EL (cell line): ENCODE measurements at places on chromosomes 13 and 19.

GRCh38 chr13:32164622-32165268 lies 133.2 kb downstream of the FRY start:
- peak; percentile 74 for DNase-seq

- DNase-seq, result peak; percentile 73
Observed at GRCh38 chr19:52660981-52661380, 22.8 kb upstream of the ZNF83 start.

DNA sequence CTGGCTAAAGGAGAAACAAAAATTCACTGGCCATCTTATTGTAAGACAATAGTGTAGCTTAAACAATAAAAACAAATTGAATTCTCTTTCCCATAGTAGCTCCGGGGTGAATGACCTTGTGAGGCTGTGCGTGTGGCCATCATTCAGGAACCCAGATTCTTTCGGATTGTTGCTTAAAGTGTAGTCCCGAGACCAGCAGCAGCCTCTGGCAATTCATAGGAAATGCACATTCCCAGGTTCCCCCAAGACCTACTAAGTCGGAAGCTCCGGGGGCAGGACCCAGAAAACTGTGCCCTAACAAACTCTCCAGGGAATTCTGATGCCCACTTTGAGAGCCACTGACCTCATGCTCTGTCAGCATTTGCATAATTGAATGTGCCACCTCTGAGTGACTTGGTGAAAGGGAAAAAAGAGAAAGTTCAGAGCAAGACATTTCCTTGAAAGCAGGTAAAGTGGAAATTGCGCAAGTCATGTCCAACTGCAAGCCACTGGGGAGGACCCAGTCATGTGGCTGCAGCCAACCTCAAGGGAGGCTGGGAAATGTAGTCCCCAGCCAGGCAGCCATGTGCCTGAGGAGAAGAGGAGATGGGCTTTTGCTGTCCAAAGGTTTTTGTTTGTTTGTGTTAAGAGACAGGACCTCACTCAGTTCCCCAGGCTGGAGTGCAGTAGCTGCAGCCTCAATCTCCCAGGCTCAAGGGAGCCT lies 50.7 kb upstream of the PNMA8B start:
- peak; percentile 13 for DNase-seq

DNA sequence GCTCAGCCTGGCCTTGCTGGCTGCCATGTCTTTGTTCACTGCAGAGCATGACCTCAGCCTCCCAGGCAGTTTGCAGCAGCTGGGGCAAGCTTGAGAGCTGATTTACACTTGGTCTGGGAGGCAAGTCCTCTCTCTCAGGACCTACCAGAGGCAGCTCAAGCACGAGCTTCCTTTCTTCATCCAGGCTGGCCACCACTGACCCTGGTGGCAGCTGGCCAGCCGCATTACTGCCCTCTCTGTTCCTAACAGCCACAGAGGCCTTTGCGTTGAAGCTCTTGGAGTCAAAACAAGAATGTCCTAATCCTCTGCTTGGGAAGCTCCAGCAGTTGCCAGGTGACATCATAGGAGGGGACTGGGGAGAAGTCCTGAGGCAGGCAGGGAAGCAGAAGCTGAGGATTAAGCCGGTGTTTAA lies 85.7 kb downstream of the NUFIP1 start:
- peak; percentile 26 for DNase-seq

- DNase-seq, result no peak
Observed at GRCh38 chr13:100040196-100040595, 48.7 kb upstream of the PCCA start.

DNA sequence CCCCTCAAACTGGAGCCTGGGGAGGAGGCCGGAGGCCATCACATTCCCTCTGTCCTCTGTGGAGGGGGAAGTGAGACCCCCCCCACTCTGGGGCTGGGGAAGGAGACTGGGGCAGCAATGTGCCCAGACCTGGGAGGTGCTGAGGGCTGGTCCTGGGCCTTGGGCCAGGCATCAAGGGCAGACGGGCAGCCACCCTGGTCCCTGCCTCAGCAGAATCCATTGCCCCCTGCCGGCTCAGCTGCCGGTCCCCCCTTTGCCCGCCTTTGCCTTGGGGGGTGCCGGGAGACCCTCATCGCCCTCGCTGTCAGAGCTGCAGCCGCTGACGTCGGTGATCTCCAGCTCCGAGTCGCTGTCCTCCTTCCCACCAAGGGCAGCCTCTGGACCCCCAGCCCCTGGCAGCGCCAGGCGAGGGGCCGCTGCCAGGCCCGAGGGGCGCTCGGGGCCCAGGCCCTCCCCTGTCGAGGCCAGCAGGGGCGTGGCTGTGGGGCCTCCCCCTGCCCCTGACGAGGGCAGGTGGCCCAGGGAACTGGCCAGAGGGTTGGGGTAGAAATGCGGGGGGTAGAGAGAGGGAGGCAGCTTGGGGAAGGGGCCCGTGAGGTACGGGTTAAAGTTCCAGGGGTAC lies 20.1 kb downstream of the ERFL start:
- DNase-seq, result no peak

DNA sequence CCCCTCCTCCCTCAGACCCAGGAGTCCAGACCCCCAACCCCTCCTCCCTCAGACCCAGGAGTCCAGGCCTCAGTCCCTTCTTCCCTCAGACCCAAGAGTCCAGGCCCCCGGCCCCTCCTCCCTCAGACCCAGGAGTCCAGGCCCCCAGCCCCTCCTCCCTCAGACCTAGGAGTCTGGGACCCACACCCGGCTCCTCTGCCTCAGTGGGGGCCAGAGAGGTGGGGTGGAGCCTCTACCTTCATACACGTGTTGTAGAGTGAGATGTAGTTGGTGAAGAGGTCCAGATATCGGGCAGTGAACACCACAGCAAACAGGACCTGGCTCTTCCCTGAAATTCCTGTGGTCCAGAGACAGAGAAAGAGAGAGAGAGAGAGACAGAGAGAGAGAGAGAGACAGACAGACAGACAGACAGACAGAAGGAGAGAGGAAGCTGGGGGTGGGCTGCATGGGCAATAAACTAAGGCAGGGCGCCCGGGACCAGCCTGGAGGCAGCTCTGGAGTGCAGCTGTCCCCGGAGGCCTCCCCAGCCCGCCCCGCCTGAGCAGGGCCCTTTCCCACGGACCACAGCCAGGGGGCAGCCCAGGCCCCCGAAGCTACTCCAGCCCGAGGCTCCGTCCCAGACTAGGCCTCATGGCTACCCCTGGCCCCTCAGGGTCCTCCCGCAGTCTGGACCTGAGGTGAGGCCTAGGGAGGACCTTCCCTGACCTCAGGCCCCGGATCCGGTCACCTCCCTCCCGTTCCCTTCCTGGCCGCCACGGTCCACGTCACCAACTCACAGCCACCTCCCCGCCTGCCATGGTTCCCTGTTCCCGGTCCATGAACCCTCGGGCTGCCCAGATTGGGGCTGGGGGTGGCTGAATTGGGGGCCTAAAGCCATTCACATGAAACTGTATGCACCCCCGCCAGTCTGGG lies 907 bp downstream of the KDELR1 start:
- DNase-seq, result peak; percentile 58

- peak; percentile 23 for DNase-seq
Observed at GRCh38 chr19:12603714-12604113, 6.9 kb downstream of the ZNF490 start.

DNA sequence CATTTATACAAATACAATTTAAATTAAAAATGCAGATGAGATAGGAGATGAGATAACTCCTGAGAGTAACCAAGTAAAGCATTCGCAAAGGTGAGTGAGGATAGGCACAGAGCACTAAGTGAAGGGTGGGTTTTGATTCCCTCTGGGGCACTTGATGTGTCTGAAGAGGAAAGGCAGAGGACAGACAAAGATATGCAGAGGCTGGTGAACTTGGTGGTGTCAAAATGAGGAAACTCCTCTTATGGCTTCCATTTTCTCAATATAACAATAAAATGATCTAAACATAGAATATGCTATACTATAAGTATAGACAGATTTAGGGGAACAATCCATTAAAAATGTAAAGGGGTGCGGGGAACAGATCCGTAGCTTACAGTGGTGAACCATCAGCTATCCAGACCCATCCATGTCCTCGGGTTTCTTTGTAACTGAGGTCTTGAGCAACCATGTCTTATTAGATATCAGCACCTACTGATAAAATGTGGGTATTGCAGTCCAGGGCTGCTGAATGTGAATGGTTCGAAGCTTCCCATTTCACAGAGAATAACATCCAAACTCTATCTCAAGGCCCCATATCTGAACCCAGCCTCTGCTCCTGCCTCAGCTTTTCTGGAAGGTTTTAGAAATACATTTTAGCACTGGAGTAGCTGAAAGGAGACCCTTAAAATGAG lies 73.9 kb upstream of the SLC10A2 start:
- DNase-seq, result no peak

- DNase-seq, result no peak
Observed at GRCh38 chr13:103431856-103432255, 365.6 kb upstream of the SLC10A2 start.

DNA sequence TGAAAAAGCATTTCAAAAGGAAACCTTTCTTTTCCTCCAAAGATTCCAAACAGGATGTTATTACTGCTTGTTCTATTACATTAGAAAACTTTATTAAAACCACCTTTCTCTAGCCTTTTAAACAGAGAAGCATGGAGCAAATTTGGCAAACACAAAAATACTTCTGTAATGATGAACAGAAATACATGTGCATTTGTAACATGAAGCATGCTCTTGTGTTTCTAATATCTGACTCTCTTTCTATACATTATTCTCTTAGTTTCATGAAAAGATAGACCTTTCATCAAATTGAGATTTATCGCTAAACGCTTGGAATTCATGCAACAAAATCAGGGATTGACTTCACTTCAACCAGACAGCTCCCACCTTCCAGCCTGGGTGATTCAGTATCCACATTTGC lies 152.8 kb upstream of the IRS2 start:
- no peak for DNase-seq

- DNase-seq, result no peak
Observed at GRCh38 chr19:16366433-16367260, 42.0 kb downstream of the KLF2 start.

GRCh38 chr19:46478356-46478986 lies 7.1 kb upstream of the PNMA8A start:
- DNase-seq, result no peak

DNA sequence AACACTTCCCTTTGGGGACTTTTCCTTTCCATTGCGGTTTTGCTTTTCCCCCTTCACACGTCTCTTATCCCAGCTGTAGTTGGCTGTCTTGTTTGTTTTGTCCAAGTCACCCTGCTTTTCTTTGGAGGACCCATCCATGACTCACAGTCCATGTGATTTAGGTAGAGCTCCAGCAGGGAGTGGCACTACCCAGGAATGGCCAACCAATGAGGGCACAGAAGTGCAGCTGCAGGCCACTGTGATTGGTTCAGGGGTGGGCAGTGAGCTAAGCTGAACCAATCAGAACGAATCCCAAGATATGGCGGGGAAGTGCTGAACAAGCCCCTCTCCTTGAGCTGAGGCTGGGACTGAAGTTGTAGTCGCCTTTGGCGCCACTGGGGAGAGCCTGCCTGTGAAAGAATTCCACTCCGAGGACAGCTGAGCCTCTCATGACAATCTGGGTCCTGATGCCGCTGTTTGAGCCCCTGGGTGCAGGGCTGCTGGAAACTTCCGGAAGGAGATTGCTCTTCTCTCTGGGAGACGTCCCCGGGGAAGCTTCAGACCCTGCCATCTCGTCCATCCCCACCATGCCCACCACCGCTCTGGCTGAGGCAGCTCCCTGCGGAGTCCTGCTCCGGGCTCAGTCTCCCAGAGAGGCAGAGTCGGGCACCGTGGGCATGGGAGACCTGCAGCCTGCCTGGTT lies 62.9 kb upstream of the URI1 start:
- peak; percentile 83 for DNase-seq

- DNase-seq, result no peak
Observed at GRCh38 chr13:33793726-33794125, 24.2 kb upstream of the RFC3 start.

GRCh38 chr13:27229642-27230041 lies 21.7 kb upstream of the RPL21 start:
- DNase-seq, result no peak

GRCh38 chr13:47146991-47147811 lies 250.3 kb upstream of the HTR2A start:
- no peak for DNase-seq

DNA sequence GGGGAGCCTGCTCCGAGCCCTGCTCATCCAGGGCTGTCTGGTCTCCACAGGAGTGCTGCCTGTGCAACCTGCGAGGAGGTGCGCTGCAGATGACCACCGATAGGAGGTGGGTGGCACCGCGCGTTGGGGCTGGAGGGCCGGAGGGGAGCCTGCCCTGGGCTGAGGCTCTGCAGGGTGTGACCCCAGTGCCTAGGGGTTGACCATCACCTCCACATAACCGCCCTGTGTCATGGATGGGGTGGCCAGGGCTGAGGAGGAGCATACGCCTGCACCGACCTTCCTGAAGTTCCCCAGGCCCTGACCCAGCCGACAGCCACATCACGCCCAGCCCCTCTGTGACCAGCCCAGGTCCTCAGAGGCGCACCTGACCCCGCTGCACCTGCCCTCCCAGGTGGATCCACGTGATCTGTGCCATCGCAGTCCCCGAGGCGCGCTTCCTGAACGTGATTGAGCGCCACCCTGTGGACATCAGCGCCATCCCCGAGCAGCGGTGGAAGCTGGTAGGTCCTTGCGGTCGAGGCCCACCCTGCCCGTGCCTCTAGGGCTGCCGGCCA lies 168.7 kb downstream of the KDM4B start:
- DNase-seq, result no peak

- DNase-seq, result peak; percentile 53
Observed at GRCh38 chr19:2047449-2048103, 3.5 kb downstream of the MKNK2 start.

DNA sequence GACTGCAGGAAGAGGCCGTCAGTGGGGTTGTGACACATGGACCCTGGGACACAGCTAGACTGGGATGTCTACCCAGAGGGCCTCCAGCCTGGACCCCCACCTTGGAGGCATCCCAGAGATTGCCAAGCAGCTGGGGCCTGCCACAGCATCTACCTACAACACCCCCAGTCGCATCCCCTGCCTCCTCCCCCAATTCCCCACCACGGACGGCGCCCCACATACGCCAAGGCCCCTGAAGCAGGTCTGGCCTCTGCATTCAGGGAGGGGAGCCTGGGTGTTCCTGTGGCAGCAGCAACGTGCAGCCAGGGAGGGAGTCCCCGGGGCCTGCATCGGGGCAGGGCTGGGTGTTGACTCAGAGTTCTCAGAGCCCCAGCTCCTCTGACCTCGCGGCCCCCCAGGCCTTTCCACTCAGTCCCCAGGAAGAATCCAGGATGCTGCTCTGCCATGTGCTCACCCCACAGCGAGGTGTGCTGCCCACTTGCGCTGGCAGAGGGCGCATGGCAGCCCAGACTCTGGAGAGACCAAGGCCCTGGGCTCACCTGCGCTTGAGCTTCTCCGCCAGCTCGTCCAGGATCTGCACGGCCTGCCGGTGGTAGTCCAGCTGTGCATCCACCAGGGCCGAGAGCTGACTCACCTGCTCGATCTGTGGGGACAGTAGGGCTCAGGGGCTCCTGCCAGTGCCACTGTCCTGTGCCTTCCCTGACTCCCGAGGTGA lies 19.6 kb downstream of the MPND start:
- DNase-seq, result no peak

GRCh38 chr19:34707661-34708060 lies 26.4 kb upstream of the ZNF181 start:
- DNase-seq, result no peak

GRCh38 chr19:39833464-39834286 lies at the start of gene DYRK1B:
Gene DYRK1B (minus strand): TSS chr19:39834162. CDS start chr19:39831867, 2,295 bp downstream.
- DNase-seq, result peak; percentile 95

GRCh38 chr13:47903836-47904235 lies 97.2 kb downstream of the SUCLA2 start:
- peak; percentile 77 for DNase-seq

GRCh38 chr13:20294497-20294896 lies 62.4 kb upstream of the GJB6 start:
- DNase-seq, result no peak

- DNase-seq, result peak; percentile 90
Observed at GRCh38 chr13:30429721-30430694, 7.7 kb downstream of the UBE2L5 start.

GRCh38 chr19:13841086-13841961 lies 35.6 kb upstream of the NANOS3 start:
- peak; percentile 52 for DNase-seq

- DNase-seq, result no peak
Observed at GRCh38 chr13:21336609-21337349, 122.3 kb downstream of the ZDHHC20 start.
